Effector memory CD8-positive, alpha-beta T cell (primary cell): ENCODE measurements at places on chromosomes 3 and 15.

DNA sequence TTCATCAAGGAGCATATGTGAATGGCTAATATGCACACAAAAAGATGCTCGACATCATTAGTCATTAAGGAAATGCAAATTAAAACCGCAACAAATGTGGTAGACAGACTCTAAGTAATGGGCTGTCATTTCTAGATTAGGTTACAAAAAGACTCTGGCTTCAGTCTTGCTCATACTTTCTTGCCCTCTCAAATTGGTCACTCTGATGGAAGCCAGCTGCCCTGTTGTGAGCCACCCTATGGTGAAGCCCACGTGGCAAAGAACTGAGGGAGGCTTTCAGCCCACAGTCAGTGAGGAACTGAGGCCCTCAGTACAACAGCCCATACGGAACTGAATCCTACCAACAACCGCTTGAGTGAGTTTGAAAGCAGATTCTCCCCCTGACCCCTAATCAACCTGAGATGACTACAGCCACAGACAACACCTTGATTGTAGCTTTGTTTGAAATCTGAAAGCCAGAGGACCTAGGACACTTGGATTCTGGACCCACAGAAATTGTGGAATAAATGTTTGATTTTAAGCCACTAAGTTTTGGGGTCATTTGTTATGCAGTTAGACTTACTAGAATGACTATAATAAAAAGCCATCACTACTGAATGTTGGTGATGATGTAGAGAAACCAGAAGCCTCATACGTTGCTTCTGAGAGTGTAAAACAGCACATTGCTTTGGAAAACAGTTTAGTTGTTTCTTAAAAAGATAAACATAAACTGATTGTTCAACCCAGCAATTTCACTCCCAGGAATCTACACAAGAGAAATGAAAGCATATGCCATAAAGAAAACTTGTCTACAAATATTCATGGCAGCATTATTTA lies 45.7 kb downstream of the EHHADH start:
- no peak overlapping the region for H3K4me3 ChIP-seq
- H3K36me3 ChIP-seq: no peaks in the 10 kb centered on the region
- peaks cover 7% of the 10 kb centered on the region for H3K4me1 ChIP-seq
- DNase-seq: no peak

DNA sequence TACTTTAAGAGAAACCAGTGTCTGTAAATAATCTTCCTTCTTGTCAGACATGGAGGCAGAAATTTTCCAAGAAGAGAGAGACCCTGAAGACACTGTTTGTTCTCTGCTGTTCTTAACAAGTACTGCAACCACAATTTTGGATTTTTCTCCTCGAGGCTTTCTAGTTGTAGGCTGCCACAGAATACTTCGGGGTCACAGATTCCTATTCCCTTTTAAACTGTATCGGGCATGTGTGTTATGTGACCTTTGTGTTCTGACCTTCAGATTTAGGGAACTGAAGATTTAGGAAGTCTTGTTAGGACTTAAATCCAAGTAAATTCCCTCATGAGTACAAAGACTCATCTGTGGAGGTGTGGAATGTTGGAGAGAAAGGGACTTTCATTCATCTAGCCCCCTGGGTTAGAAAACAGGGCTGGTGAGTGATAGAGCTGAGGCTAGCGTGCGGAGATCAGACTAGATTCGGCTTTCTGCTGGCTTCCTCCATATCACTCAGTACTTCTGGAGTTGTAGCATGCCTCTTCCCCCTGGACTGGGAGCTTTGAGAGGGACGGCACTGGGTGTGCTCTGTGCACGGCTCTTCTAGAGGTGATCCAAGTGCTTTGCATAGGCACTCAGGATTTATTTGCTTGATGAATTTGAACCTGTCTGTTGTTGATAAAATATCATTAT lies 237.0 kb downstream of the LPP start:
- peak overlapping the region; percentile 73 for H3K27ac ChIP-seq
- H3K36me3 ChIP-seq: no peaks in the 10 kb centered on the region
- H3K4me1 ChIP-seq: peaks cover 14% of the 10 kb centered on the region

DNA sequence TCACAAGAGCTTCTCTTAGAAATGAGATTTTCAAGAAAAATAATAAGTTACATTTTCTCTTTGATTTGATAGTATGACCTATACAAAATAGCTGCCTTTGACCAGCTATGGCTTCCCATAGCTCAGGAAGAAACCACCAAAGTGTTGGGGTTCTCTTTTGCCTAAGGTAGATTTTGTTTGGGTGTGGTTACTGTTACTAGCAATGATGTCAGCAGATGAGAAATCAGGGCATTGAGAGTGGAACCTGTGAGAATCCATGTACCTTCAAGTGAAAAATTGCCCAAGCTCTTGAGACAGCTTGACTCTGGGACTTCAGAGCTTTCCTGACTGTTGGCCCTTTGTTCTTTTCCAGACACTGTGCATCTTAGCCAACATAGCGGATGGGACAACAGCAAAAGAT lies 45.6 kb downstream of the NME9 start:
- no peaks in the 10 kb centered on the region for H3K27me3 ChIP-seq
- no peak for DNase-seq
- no peak overlapping the region for H3K27ac ChIP-seq
- peaks cover 1% of the 10 kb centered on the region for H3K4me1 ChIP-seq
- peaks cover 15% of the 10 kb centered on the region for H3K36me3 ChIP-seq
- no peak overlapping the region for H3K4me3 ChIP-seq

- peak overlapping the region; percentile 81 for H3K27ac ChIP-seq
- no peak overlapping the region for H3K4me3 ChIP-seq
- no peaks in the 10 kb centered on the region for H3K27me3 ChIP-seq
Observed at GRCh38 chr3:52283306-52283705, 4.3 kb upstream of the GLYCTK start.

- no peaks in the 10 kb centered on the region for H3K27me3 ChIP-seq
- no peak overlapping the region for H3K4me3 ChIP-seq
- no peaks in the 10 kb centered on the region for H3K36me3 ChIP-seq
- DNase-seq: no peak
Observed at GRCh38 chr3:104596054-104596453, 770.7 kb upstream of the ALCAM start.

DNA sequence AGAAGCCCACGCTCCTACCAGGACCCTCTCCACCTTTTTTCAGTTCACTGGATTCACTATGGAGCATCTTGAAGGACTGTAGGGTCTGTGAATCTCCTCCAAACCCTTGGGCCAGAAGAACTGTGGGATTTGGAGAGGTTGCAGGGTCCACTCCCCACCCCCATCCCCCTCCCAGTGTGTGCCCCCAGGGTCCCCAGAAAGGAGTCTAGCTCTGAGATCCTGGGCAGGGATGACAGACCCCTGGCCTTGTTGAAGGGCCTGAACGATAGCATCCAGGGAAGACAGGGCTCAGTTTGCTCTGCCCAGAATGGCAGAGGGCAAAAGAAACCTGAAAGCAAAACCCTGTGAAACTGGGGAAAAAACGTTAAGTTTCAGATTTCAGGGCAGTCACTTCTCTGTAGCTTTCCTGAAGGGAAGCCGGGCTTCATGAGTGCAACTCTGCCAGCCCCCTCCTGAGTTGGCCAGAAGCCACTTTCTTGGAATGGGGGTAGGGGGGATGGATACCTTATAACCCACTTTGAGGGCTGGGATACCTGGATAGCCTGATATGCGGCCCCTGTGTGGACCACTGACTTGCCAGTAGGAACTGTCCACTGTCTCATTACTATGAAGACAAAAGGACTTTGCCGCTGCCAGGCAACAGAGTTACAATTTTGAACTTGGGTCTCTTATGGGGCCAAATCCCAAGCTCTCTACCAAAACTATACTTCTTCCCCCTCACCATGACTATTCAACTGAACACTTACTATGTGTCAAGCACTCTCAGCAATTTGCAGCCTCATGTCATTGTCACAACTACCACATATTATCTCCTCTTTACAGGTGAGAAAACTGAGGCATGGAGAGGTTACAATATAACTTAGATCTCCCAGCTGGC lies 1.6 kb upstream of the CISH start:
- H3K27me3 ChIP-seq: no peaks in the 10 kb centered on the region
- H3K36me3 ChIP-seq: peaks cover 50% of the 10 kb centered on the region
- H3K4me1 ChIP-seq: peaks cover 66% of the 10 kb centered on the region
- DNase-seq: no peak
- peak overlapping the region; percentile 99 for H3K4me3 ChIP-seq

DNA sequence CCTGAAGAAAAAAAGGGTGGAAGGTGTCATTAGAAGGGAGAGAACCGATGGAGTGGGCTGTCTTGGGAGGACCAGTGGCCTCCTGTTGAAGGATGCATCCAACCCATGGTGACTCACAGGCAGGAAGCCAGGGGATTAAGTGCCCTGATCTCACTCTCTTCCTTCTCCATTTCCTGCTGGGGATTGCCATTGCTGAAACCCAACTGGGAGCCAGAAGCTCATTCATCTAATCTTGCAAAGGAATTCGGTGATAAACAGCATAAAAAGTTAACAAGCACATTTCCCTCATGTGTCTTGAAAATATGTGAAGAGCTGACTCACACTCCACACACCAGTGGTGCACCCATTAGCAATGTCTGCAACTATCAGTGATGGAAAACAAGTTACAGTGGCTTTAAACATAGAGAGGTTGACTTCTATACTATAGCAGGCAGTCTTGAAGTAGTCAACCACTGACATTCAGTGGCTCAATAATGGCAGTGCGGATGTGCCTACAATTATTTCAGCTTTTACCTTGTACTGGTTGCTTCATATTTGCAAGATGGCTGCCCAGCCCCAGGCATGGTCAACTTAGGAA lies 12.8 kb upstream of the CSRNP1 start:
- H3K27me3 ChIP-seq: peaks cover 7% of the 10 kb centered on the region
- no peaks in the 10 kb centered on the region for H3K4me1 ChIP-seq

GRCh38 chr15:84400017-84400740 lies 164.6 kb downstream of the GOLGA6L4 start:
- no peak for DNase-seq
- H3K4me3 ChIP-seq: no peak overlapping the region
- no peak overlapping the region for H3K27ac ChIP-seq
- no peaks in the 10 kb centered on the region for H3K4me1 ChIP-seq
- peaks cover 38% of the 10 kb centered on the region for H3K27me3 ChIP-seq
- H3K36me3 ChIP-seq: no peaks in the 10 kb centered on the region

DNA sequence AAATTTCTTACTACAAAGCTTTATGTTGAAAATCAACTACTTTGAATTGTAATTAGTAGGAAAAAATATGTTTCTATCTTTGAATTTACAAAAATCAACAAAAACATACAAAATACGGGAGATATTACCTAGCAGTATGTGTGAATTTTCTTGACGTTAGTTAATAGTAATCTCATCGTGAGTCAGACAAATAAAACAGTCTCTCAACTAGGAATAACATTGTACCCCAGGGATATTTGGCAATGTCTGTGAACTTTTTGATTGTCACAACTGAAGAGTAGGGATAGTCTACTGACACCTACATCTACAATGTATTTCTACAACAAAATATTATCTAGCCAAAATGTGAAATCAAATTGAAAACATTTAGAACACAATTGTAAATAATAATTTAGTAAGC lies 250.3 kb downstream of the POLQ start:
- H3K36me3 ChIP-seq: no peaks in the 10 kb centered on the region
- DNase-seq: no peak
- no peaks in the 10 kb centered on the region for H3K4me1 ChIP-seq
- no peak overlapping the region for H3K27ac ChIP-seq
- H3K4me3 ChIP-seq: no peak overlapping the region
